Hematopoietic multipotent progenitor cell treated with erythropoietin and hydrocortisone succinate and interleukin-3 and kit ligand, for 17 days (in vitro differentiated cells): ENCODE measurements at places on chromosomes 4 and X.

GRCh38 chrX:97909245-97909644 is 1025.5 kb downstream of the RPA4 start:
- no peak for DNase-seq

DNA sequence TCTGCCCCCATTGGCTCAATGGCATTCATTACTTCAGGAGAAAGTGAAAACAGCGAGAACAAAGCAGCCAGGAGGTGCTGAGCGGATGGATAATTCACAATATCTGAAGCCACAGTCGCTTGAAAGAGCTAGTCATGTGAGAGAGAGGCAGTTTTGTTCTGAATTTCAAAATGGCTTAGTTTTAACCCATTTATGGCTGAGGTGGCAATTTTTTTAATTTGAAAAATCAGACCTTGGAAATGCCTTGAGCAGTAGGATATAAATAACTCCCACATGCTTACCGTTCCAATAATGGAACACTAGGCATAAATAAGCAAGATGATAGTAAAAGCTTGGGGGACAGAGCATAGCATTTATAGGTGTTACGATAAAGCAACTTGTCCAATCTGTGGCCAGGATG is 56.9 kb upstream of the CBR4 start:
- no peak for DNase-seq

- no peak for DNase-seq
Measured at GRCh38 chr4:3729188-3729881, 36.9 kb upstream of the ADRA2C start.

DNA sequence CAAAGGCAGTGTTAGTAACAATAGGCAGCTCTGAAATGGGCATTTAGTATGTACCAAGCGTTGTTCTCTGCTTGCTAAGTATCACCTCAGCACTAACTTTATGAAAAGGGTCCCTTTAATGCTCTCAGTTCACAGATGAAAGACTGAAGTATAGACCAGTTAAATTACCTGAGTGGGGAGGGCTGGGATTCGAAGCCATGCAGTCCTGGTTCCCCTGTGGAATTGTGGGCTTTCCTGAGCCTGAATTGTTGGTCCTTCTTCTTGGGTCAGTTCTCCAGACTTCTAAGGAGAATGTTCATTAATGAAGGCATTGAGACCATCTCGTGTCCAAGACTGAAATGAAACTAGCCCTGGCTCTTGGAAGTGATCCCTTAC is 7.7 kb upstream of the PRDM8 start:
- no peak for DNase-seq

- DNase-seq = no peak
Measured at GRCh38 chr4:133969202-133969848, 232.3 kb downstream of the PABPC4L start.

GRCh38 chr4:21077967-21078366 is 377.7 kb downstream of the PACRGL start:
- DNase-seq = no peak

DNA sequence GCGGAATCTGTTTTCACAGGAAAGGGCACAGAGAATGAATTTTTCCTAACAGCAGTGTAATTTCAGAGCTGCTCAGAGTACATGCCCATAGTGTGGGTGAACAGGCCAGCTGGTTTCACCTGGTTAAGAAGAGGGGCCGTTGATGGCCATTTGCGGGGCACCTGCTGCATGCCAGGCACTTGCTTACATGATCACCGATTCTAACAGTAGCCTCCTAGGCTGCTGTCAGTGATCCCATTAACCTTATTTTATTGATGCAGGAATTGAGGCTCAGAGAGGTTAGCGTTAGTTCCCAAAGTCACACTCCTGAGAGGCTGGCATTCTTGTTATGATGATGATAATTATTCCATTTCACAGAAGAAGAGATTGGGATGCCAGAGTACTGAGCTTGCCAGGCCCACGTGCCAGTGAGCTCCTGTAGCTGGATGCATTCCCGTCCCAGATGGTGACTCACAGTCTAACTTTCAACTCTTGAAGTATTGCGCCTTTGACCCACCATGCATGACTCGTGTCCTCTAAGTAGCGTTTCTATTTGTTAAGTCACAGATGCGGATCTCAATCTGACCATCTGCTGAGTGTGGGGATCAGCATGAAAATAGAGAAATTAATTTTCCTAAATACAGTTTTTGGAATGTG is 76.5 kb downstream of the PSAPL1 start:
- no peak for DNase-seq

- no peak for DNase-seq
Measured at GRCh38 chr4:77232653-77233052, 75.6 kb downstream of the CCNG2 start.

DNA sequence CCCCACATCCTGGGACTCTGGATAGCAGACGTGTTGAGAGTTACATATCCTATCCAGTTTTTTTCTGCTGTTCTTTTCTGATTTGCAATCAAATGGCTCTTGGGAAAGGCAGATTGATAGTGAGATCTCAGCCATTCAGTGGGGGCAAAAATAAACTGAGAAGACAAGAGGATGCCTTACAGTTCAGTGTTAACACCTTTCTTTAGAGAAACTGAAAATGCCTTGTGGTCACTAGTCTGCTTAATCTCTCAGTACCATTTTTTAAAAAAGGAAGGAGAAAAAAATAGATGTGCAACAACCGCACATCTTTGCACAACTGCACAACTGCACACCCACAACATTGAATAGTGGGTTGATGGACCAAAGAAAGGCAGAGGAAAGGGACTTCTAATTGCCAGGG is 109.3 kb downstream of the ARHGEF9 start:
- no peak for DNase-seq

DNA sequence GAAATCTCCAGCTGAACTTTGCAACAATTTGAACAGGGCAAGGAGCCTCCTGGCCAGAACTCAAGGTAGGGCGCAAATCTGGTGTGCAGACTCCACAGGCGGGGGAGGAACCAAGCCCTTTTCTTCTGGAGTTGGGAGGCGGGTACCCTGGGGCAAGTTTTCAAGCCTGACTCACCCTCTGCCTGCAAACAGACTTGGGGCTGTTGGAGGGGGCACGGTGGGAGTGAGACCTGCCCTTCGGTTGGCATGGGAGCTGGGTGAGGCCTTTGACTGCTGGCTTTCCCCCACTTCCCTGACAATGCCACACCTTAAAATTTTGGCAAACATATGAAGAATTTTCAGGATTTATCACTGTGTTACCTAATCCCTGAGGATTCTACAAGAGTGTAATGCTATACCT is 709.8 kb upstream of the DIAPH2 start:
- DNase-seq = no peak

- DNase-seq = no peak
Measured at GRCh38 chr4:40316333-40316781, 18.8 kb upstream of the CHRNA9 start.

DNA sequence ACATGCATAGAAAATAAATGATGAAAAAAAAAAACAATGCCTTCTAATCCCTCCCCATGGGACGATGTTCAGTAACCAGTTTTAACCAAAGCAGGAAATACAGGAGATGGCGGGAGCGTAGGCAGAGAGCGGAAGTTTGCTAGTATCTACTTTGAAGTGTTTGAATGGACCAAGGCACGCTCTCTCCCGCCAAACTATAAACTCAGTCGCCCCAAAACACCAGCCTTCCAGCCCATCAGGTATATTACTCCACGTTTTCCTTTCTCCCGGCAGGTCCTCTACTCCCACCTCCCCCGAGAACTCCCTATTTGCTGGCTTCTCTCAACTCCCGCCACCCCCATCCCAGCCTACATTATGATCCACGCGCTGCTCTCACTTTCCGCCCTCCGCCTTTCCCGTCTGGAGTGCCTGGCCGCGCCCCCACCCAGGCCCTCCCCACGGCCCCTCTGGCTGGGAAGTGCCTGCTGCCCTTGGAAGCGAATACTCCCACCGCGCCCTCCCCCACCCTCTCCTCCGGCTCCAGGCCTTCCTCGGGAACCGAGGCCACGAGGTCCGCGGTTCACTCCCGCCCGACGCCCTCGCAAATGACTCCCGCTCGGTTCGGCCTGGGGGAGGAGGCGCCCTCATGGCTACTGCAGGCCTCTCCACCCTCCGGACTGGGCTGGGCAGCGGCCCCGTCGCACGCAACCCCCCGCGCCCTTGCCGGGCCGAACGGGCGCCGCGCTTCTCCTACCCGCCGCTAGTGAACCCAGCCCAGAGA is 723 bp downstream of the DHX15 start:
- DNase-seq = peak; percentile 14

DNA sequence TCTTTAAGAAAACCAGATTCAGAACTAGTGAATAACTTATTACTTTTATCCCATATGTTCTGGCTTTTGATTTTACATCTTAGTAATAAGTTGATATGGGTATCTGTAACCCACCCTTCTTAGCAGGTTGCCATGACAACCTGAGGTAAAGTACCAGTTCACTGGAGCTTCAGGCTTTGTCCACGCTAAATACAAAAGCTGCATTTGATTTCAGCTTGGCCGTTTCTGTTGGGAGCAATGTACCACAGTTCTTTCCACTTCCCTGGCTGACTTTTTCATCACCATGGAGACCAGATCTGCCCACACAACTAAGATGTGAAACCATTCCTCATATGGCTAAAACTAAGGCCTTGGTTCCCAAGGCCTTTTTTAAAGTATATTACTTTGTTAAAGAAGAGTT is 26.1 kb downstream of the KLHL34 start:
- no peak for DNase-seq

- no peak for DNase-seq
Measured at GRCh38 chr4:138904793-138905192, 110.8 kb upstream of the NOCT start.

- no peak for DNase-seq
Measured at GRCh38 chr4:134777606-134778005, 576.0 kb upstream of the PABPC4L start.

GRCh38 chrX:11414091-11414490 is 120.9 kb downstream of the AMELX start:
- DNase-seq = no peak

GRCh38 chrX:28498658-28499057 is 88.6 kb upstream of the IL1RAPL1 start:
- no peak for DNase-seq

GRCh38 chrX:21840193-21840545 is 752 bp downstream of the MBTPS2 start:
- DNase-seq = no peak

- DNase-seq = no peak
Measured at GRCh38 chrX:42776195-42776594, 1.8 kb downstream of the PPP1R2C start.

- DNase-seq = no peak
Measured at GRCh38 chrX:11259437-11259836, 33.8 kb upstream of the AMELX start.

- DNase-seq = no peak
Measured at GRCh38 chr4:47519239-47519883, 34.3 kb downstream of the ATP10D start.

GRCh38 chr4:106301393-106302061 is 14.5 kb downstream of the TBCK start:
- no peak for DNase-seq

- no peak for DNase-seq
Measured at GRCh38 chr4:185852961-185853360, 41.0 kb upstream of the SORBS2 start.

DNA sequence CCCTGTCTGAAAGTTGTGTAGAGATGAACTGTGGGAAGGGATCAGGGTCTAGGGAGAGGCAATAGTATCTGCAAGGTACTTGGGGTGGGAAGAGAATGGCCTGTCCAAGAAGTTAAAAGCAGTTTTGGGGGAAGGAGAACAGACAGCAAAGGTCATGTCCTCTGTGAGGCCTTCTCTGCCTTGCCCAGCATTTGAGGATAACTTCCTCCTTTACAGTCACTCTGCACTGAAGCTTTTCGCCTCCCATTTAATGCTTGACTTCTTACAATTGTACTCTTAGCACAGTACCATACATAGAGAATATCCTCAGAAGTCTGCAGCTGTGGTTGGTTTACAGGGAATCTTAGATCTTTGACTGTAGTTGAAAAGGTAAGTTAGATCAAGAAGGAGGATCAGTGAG is 121.8 kb upstream of the AP1S2 start:
- DNase-seq = no peak

GRCh38 chrX:20481632-20482031 is 214.9 kb upstream of the RPS6KA3 start:
- no peak for DNase-seq

- DNase-seq = no peak
Measured at GRCh38 chr4:6296026-6296425, 26.4 kb downstream of the WFS1 start.

DNA sequence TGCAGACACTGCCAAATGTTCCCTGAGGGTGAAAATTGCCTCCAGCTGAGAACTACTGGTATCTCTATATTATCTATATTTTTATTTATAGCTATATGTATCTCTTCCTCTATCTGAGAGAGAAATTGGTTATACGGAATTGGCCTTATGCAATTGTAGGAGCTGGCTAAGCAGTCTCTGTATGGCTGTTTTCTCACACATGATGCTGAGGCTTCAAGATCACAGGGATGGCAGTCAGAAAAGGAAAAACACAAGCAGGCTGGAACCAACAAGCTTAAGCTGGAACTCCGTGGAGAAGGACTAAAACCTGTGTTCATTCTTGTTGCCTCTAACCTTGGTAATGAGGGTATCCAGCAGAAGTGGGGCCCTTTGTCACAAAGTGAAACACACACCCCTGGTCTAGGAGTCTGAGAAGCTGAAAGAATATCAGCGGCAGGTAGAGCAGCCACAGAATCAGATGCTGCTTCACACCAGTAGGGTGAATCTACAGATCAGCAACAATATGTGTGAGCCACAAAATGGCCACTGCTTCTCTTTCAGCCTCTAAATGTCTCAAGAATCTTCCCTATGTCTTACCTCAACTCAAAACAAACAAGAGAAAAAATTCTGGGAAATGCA is 166.5 kb upstream of the PPP1R2C start:
- DNase-seq = no peak

GRCh38 chrX:76064825-76065224 is 108.0 kb upstream of the PBDC1 start:
- no peak for DNase-seq

- no peak for DNase-seq
Measured at GRCh38 chrX:152901816-152902501, 4.1 kb downstream of the ZNF185 start.

GRCh38 chr4:115841871-115842270 is 728.5 kb upstream of the NDST4 start:
- no peak for DNase-seq

DNA sequence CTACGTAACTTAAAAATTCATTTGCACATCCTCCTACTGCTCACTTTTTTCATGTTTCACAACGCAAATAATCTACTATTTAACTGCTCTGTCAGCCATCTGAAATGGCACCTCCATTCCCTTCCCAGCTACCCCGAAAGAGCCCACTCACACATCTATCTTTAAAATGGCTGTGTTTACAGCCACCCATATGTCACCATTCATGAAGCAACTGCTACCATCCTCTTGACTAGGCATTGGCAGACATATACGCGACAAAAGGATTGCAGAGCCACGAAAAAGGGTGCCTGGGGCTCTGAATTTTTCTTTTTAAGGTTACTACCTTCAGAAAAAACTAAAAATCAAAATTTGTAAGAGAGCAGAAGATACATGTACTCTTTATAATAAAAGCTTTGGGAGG is 11.5 kb downstream of the SH3RF1 start:
- DNase-seq = no peak

DNA sequence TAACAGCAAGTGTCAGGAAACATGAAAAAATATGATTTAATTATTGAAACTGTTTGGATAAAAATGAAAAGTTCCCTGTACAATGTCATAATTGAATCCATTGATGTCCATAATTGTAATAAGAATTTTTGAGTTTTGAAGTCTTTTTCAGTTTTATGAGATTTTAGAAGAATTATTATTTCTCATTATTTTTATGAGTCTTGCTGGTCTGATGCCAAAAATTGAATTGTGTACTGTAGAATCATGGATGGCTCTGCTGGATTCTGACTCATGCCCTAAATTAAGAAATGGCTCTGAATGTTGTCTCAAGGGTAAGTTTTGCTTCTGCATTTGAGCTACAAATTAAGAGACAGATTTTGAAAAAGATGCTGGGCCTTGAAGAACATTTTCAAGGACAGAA is 132.8 kb upstream of the MAP9 start:
- no peak for DNase-seq
